ENCODE measurements at places on chromosomes 1 and 21. TPM values are rescaled to one million over a fixed set of nuclear protein-coding genes. Genes with fewer than 3 reads are reported as not detected.

The LCE3E gene
- not detected for total RNA-seq

The HUNK gene
- total RNA-seq = 5.2 TPM

The AVPR1B gene
- total RNA-seq = not detected

The TMPRSS2 gene
- total RNA-seq = not detected

The LCE2C gene
- not detected for total RNA-seq

The CRYZ gene
- total RNA-seq = 28.7 TPM

The SLC30A2 gene
- total RNA-seq = not detected

GRCh38 chr1:56578138-56578962 is 1.0 kb downstream of the PLPP3 start:
- DNase-seq = peak; percentile 81

- peak; percentile 53 for DNase-seq
Observed at GRCh38 chr21:45461369-45461750, 56.4 kb downstream of the COL18A1 start.

- DNase-seq = peak; percentile 95
Observed at GRCh38 chr1:206693029-206693428, 8.3 kb downstream of the MAPKAPK2 start.

- DNase-seq = no peak
Observed at GRCh38 chr1:49466961-49467360, 556.8 kb downstream of the AGBL4 start.

DNA sequence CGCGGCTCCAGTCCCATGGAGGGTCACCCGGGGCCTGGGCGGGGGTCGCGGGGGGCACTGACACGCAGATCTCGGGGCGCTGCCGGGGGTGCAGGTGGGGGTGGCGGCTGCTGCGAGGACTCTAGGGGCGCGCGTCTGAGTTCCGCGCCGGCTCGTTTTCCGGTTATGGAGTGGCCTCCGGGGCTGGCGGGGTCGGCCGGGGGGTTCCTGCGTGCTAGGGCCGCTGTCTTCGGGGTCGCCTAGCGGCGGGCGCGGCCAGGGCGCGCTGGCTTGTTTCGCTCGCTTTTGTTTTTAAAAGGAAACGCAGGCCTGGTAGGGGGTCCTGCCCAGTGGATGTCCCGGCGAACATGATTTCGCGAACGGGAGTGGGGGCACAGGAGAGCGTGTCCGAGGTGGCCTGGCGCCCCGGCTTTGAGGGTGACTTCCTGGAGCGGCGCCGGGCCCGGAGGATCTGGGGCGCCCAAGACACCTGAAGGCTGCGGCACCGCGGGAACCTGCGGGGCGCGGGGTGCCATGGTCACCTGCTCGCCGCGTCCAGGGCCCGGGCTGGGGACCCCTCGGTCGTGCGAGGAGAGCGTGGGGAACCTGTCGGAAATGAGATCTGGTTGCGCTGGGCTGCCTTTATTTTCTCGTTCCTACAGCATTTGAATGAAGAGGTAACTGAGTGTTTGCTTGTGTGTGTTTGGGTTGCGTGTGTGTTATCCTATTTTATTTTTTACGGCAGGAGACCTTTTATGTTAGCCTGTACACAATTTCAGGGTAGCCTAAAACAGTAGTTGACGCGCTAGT is 618 bp downstream of the ETS2 start:
- DNase-seq = peak; percentile 73

DNA sequence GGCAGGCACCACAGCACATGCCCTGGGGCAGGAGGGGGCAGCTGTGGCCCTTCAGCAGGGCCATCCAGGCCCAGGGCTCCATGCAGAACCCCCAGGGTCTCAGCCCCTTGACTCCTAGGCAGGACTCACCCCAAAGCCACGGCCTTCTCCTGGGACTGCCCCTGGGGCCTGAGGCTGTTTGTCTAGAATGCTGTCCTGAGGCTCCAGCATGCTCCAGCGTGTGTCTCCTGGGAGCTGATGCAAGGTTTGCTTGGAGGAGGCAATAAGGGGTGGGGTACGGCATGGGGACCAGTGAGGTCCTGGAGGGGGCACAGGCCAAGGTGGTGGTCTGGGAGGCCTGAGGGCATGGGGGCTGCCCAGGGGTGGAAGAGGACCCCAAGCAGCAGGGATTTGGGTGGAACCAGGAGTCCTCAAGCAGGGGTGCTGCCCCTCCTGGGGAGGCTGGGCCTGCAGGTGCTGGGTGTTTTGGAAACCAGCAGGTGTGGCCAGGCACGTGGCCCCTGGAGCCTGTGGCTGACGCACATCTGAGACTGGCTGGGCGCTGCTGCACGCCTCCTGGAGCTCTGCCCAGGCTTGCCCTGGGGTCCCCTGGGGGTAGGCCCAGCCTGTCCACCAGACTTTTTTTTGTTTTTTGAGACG is 7.8 kb upstream of the CALML6 start:
- DNase-seq = peak; percentile 54

GRCh38 chr1:109470245-109470644 is 3.9 kb downstream of the SYPL2 start:
- no peak for DNase-seq

DNA sequence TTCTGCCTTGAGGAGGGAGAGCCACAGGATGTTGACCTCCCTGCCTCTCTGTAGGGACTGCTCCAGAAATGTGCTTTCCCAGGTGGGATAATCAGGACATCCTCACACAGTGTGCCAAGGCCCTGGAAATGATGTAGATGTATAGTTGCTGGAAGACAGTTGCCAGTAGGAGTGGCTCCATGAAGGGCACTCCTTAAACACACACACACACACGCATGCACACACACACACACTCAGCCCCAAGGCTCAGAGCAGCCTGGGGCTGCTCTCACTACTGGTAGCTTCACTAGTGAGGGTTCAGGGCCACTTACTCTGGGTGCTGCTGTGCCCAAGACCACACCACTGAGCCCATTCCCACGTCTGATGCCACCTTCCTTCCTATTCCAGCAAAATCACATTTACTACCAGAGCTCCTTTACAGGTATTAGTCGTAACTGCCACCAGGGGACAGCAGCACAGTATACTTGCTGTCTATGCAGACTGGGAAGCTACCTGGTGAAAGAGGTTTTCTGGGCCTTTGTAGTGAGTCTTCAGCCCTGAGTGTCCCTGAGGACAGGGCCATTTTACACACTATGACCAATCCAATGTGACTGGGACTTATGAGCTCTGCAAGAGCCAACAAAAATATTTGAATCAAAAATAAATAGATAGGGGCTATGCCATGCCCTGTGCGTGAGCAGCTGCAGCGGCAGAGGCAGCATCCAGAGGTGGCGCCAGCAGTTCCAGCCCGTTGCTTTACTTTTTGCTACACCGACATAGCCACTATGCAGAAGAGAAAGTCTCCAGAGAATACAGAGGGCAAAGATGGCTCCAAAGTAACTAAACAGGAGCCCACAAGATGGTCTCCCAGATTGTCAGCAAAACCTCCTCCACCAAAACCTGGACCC is 15.0 kb downstream of the CRNN start:
- no peak for DNase-seq

DNA sequence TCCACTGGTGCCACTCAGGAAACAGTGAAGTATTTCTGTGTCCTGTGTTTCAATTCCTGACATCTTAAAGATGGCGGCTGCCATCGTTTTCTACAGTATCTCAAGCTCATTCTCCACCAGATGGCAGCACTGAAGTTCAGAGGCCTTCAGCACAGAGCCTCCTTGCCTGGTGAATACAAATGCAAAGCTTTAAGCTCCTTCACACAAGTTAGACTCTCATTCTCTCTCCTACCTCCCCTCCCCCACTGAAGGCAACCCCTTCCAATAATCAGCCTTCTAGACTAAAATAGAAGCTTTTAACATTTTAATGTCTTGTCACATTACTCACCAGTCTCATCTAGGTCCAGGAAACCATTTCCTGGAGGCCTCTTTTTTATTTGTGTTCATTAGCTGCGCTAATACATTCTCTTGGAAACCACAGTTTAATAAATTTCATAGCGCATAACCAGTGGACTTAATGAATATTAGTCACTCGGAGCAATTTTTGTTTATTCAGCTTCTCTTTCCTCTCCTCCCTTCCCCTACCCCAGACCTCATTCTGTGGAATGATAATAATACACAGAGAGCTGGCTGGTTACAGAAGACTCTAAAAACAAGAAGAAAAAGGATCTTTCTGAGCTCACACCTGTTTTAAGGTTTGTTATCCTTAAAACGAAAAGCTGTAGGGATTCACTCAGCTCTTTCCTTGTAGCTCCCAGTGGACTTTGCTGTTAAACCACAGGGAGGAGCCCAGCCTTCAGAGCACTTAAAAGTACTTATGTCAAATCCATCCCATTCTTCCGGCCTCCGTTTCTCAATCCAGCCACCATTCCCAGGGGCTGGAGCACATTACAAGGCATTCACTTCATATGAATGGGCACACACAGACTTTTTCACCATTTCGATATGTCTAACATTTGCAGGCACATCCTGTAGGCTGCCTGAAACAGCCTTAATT is 384.9 kb downstream of the HLX start:
- DNase-seq = no peak

- DNase-seq = no peak
Observed at GRCh38 chr21:36330904-36331303, 10.9 kb downstream of the MORC3 start.

DNA sequence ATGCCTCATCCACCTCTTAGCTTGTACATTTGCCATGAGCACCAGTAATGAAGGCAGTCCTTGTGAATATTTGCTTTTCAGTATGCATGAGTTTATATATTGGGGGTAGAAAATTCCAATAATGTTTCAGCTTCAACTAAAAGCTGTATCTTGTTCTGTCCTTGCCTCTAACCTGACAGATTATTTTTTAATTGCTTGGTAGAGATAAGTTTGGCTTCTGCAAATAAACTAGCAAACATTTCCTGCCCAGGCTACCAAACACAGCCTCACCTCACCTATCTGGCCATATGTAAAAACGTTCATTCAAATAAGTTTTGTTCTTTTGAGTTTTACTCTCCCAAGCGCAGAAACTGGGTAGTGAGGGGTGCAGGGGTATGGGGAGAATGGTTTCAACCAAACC is 75.6 kb upstream of the HOOK1 start:
- no peak for DNase-seq

DNA sequence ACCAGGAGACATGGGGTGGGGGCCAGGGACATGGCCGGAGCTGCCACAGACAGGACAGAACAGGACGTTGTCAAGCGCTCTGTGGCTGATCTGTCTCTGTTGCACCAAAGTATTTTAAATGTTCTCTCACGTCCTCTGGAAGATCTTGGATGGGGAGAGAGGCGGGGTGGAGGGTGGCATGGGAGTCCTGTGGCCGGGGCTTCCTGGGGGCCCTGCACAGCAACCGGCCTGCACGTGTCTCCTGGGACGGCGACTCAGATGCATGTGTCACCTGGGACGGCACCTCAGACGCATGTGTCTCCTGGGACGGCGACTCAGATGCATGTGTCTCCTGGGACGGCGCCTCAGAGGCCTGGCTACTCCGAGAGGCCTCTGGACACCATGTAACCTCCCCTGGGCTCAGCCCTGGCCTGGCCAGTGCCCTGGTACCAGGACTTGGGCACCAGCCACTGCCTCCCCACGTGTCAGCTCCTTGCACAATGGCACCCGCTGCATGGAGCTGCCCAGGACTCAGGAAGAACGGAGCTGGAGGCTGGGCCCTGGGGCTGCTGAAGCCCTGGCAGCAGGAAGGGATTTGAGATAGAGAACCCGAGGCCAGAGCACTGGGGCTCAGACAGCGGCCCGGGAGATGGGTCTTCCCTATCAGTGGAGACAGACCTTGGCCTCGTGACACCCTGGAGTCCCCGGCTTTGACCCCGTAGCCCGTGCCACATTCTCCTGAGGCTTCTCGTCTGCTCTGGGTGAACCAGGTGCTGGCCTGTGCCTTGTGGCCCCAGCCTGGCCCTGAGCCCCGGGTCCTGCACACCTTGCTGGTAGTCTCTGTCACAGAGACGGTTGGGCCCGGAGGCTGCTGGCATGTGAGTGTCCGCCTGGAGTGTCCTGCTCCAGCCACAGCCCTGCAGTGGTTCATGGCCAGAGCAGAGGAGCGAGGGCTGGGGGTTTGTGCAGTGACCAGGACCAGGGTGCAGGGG is 14.7 kb upstream of the SLC19A1 start:
- DNase-seq = peak; percentile 74

- DNase-seq = no peak
Observed at GRCh38 chr1:6672558-6672957, 29.1 kb downstream of the DNAJC11 start.

DNA sequence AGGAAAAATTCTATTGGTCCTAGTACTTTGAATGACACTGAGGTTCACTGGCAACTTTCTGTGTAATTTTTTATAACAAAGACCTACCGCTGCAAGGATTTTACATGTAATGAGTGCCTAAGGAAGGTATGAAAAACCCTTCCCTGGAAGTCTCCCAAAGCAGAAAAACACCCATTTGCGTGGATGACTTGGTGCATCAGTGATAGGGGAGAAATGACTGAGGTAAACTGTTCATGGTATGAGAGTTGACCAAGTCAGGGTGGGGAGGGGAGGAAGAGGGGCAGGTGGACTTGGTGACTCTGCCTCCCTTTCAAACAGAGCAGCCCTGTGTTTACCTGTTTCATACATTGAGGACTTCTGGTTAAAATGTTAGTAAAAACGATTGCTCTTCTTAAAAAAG is 78.8 kb upstream of the IPO9 start:
- no peak for DNase-seq

DNA sequence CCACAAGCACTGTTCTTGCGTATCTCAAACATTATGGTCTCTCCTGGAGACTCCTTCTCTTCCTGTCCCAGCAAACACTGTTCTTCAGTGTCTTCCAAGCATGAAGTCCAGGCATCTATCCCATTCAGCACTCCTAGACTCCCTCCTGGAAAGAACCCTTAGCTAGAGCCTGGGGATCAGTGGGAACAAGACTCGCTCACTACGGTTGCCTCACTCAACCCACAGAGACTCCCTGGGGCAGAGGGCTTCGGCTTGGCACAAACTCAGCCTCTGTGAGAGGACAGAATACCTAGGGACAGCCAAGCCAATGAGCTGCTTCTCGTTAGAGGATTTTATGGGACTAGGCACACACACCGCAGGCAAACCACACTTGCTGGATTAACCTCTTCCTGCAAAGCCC is 86.5 kb upstream of the IPO9 start:
- DNase-seq = no peak

GRCh38 chr1:245388687-245389086 is 233.9 kb downstream of the KIF26B start:
- no peak for DNase-seq

DNA sequence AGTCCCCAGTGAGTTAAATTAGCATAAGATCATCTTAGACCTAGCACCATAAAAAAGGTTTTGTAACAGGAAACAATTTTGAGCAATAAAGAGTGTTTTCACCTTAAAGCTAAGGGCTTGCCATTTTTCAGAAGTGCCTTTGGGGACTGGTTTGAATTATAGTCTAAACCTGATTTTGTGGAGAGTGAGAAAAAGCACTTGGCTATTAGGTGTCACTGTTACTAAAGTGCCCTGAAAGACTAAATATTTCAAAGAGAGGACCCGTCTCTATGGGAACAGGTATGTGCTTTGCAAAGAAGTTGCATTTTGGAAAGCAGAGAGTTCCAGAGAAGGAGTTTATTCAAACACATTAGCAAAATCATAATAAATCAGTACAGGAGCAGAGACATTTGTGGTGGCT is 9.1 kb downstream of the NTNG1 start:
- DNase-seq = no peak

All from aorta (tissue), 5 donors.